Mesothelial cell of epicardium (in vitro differentiated cells): ENCODE measurements at places on chromosomes 4 and X. TPM values are rescaled to one million over a fixed set of nuclear protein-coding genes. Genes with fewer than 3 reads are reported as not detected.

GRCh38 chr4:173009129-173009823 is 159.3 kb upstream of the GALNT7 start:
- no peak for DNase-seq

DNA sequence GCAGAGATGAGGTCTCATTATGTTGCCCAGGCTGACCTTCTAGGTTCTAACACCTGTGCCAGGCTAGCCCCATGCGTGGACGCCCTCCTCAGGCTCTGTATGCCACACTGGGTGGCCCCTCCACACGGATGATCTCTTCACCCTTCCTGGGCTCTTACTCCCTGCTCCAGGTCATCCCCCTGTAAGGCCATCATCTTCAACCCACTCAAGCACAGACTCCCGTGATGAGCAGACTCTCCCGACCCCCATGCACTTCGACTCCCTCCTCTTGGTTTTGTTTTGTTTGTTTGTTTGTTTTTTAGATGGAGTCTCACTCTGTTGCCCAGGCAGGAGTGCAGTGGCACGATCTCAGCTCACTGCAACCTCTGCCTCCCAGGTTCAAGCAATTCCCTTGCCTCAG is 70.9 kb downstream of the HPRT1 start:
- DNase-seq: no peak

DNA sequence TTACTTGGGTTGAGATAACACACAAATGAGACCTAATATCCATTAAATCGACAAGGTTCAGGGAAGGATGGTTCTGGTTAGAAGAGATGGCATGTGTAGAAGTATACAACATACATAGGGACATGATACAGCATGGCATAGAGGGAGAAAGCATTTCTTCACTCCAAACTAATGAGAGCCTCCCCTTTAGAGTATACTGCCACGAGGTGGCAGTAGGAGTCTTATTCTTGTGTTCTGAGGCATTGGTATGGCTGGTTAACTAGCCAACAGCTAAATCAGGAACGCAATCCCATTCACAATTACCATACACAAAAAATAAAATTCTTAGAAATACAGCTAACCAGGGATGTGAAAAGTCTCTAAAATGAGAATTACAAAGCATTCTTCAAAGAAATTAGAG is 29.1 kb upstream of the TRO start:
- no peak for DNase-seq

DNA sequence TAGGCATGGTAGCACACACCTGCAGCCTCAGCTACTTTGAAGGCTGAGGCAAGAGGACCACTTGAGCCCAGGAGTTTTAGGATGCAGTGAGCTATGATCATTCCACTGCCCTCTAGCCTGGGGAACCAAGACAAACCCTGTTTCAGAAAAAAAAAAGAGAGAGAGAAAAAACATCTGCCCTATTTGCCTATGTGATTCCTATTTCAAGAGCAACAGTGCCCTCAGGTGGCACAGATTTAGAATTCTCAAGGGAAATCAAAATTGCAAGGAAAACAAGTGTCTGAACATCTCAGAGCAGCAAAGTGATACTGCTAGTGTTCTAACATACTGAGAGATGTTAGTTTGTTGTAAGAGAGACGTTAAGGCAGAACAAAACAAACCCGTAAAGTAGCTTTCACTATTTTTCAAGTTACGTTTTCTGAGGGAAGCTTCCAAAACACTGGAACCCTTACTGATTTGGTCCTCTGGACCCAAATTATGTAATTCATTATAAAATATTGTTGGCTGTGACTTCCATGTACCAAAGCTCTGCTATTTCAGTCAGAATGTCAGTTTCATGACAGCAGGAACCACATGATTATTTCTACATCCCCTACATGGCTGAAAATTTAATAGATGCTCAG is 7.9 kb downstream of the BDH2 start:
- no peak for DNase-seq

GRCh38 chrX:13092455-13092941 is 48.1 kb upstream of the FAM9C start:
- DNase-seq: no peak

GRCh38 chr4:112167794-112168193 is 22.5 kb downstream of the FAM241A start:
- no peak for DNase-seq

- no peak for DNase-seq
Observed at GRCh38 chr4:177190995-177191580, 118.6 kb upstream of the NEIL3 start.

DNA sequence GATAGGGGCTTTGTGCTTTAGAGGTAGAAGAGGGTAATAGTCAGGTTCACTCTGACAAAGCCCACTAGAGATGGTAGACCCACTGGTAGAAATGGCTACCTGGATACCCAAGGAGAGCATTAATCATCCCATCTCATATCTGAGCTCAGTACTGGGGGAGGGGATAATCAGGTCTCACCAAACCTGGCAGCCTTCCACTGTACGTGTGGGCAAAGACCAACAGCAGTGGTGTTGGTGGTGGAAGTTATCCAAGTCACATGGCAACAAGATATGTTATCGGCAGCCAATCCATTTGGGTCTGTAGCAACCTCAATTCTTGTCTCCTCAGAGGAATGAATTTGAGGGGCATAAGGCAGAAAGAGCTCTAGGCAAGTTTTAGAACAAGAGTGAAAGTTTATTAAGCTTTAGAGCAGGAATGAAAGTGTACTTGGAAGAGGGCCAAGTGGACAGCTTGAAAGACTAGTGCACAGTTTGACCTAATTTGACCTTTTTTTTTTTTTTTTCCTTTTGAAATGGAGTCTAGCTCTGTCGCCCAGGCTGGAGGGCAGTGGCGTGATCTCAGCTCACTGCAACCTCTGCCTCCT is 67.0 kb upstream of the CXCL13 start:
- no peak for DNase-seq

- DNase-seq: no peak
Observed at GRCh38 chrX:154142950-154143745, 895 bp upstream of the OPN1LW start.

DNA sequence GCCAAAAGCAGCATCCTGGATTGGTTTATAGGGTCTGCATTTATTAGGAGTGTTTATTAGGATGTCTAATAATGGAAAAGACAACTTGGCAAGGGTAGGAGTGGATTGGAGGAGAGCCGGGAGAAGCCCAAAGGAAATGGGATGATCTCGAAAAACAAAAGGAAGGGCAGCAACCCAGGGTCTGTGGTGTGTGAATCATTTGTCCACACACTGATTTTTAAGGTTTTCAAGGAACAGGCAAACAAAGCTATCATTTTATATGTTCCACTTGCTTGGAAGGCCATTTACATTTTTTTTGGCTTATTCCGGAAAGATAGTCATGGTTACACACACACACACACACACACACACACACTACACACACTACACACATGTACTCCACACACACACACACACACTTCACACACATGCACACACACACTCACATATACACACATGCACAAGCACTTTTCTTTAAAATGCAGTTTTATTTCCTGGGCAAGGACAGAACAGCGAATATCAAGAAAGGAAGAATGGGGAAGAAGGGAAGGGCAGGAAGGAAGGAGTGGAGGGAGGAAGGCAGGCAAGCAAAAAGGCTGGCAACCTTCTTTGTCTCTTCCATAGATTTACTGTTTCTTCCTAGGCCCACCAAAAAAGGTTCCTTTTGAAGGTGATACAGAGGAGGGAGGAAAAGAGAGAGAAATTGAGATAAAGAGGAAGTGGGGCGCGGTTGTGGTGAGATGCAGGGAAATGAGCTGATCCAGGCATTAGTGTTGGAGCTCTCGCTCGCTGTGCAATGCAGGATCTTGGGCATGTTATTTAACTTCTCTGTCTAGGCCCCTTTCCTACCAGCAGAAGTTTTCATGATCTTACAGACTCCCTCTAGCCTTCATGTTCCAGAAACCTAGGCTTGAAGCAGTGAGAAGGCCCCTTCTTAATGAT is 88.6 kb upstream of the MAML3 start:
- DNase-seq: no peak

GRCh38 chrX:122046226-122046625 is 998.8 kb downstream of the GLUD2 start:
- no peak for DNase-seq

DNA sequence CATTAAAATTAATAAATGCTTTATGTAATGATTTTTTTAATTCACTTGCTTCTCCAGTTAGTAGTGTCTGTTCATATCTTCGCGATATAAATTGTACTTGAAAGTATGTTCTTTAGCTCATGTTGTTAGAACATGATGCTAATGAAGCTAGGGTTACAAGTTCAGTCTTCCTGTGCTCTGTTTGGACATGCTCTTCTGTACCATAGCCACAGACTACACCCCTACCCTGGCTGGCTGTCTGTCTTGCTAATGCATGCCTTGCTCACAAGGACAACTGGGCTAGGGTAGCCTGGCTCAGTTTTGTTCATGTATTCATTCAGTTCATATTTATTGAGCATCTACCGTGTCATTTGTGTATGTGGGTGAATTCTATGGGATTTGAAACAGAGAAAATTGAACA is 50.8 kb upstream of the MTMR1 start:
- DNase-seq: no peak

- DNase-seq: no peak
Observed at GRCh38 chr4:26058537-26058936, 144.5 kb downstream of the SMIM20 start.

DNA sequence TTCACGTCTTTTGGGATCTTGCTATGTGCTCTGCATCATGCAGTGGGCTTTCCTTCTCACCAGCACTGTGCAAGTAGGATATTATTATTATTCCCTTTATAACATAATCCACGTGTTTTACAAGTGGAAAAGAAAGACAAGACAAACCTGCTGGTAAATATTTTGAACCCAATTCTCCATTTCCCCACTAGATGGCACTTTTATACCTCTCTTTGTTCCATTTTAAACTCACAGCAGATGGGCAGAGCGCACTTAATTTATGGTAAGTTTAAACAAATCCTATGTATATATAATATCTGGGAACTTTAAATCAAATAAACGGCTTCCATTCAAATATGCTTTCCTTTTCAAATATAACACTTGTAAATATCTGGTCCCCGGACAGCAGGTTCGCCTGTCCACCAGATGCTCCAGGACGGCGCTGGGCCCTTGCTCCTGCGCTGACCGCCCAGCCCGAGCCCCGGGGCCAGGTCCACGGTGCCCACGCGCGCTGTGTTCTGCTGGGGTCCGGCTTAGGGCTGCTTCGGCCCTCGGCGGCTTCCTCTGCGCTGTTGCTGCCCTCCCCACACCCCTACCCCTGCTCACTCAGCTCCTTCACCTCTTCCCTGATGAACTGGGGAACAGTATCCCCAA is 31.1 kb downstream of the F11 start:
- no peak for DNase-seq

GRCh38 chrX:10325611-10326010 is 168.8 kb downstream of the CLCN4 start:
- no peak for DNase-seq

GRCh38 chr4:39712819-39713607 is 15.1 kb downstream of the UBE2K start:
- no peak for DNase-seq

GRCh38 chr4:172011196-172011595 is 198.0 kb downstream of the GALNTL6 start:
- DNase-seq: no peak

GRCh38 chrX:131951166-131951565 is 71.9 kb upstream of the STK26 start:
- DNase-seq: no peak

GRCh38 chr4:159077702-159078495 is 25.0 kb upstream of the RAPGEF2 start:
- DNase-seq: no peak

DNA sequence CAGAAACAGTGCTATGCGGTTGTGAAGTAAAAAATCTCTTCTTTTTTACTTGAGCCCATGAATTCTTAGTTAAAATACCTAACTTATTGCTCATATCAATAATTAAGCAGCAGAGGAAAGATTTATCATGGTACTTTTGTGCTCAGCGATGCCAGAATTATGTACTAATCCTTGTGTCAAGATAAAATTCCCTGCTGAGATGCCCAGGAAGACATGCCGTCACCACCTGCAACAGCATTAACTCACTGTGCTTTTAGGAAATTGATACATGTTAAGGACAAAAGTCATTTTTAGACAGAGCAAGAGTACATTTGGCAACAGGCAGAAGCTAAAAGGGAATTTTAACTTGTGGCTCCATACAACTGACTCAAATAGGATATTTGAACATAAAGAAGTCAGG is 138.9 kb downstream of the NPNT start:
- no peak for DNase-seq

GRCh38 chr4:182881914-182882313 is 35.3 kb downstream of the DCTD start:
- no peak for DNase-seq

- DNase-seq: no peak
Observed at GRCh38 chrX:57172544-57172943, 35.3 kb upstream of the SPIN2A start.

- no peak for DNase-seq
Observed at GRCh38 chr4:109989618-109990017, 76.9 kb downstream of the EGF start.

DNA sequence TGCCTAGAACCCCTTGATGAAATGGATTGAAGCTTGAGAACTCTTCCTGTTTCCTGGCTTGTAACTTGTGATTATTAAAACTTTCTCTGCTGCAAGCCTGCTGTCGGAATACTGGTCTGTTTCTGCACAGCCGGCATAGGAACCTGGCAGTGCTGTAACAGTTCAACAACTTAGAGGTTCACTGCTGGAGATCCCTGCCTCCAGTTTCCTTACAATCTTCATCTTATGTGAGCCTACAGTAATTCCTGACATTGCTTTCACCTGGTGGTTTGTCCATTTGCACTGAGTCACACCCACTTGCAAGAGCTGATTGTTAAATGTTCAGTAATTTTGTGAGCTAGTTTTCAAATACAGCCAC is 1.3 kb upstream of the SEPSECS start:
- DNase-seq: no peak

GRCh38 chr4:184313058-184313581 is 95.4 kb upstream of the ENPP6 start:
- DNase-seq: no peak

DNA sequence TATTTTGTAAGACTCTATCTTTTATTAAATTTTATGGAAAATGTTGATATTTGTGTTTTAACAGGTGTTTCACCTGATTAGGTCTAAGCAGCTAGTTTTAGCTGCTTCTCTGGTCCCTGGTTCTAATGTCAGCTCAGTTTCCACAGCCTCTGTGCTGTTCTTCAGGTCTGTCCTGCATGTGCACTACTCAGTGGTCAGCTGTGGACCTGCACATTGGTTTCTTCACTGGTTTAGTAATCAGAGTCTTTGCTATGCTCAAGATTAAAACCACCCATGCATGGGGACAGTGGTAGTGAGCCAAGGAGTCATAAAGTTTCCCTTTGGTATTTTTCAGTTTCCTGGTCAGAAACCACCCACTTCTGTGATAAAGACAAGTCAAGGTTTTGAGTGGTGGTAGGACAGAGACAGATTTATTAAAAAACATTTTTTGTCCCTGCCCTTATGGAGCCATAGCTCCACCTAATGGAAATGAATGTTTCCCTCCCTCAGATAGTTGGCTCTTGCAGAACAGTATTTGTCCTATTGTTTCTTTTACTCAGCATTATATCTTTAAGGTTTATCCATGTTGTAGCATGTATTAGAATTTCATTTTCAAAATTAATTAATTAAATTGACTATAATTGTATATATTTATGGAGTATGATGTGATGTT is 36.8 kb upstream of the VBP1 start:
- DNase-seq: no peak

GRCh38 chr4:150874338-150875226 is 140.5 kb downstream of the LRBA start:
- DNase-seq: no peak

The CNGA1 gene
- total RNA-seq: 3.9 to 4.7 TPM (median 4.6 TPM) in 3 replicates

The MMRN1 gene
- total RNA-seq: not detected in 3 replicates

The F8 gene
- total RNA-seq: 2.2 to 3.9 TPM (median 2.8 TPM) in 3 replicates

The NHSL2 gene
- total RNA-seq: 22.8 to 24.6 TPM (median 24.0 TPM) in 3 replicates

The ARHGEF38 gene
- 0.22 to 0.69 TPM (median 0.36 TPM) in 3 replicates for total RNA-seq

The BTK gene
- 0.07 to 0.42 TPM (median 0.20 TPM) in 3 replicates for total RNA-seq

The GPR143 gene
- 6.4 to 7.7 TPM (median 7.3 TPM) in 3 replicates for total RNA-seq

The F9 gene
- not detected in 3 replicates for total RNA-seq
